ENCODE measurements at places on chromosomes 5 and 9.

- DNase-seq, result no peak
- no peaks in the 10 kb centered on the region for H3K27me3 ChIP-seq
- H3K27ac ChIP-seq, result no peak overlapping the region
- H3K4me1 ChIP-seq, result no peaks in the 10 kb centered on the region
Measured at GRCh38 chr9:130159057-130159456, 13.1 kb upstream of the NCS1 start.

DNA sequence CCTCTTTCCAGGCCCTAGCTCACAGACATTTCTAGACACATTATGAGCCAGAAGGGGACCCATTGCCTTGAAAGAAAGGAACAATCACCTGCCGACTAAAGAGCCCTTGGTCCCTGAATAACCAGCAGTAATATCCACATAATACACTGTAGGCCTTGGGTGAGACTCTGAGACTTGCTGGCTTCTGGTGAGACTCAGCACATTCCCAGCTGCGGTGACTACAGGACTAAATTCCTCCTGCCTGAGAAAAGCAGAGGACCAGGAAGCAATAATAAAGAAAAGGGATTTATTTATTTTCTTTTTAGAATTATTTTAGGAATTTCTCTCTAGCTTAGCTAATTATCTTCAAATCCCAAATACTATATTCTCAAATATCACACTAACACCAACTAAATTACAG is 87.8 kb upstream of the RGS7BP start:
- H3K27ac ChIP-seq, result no peak overlapping the region
- no peak overlapping the region for H3K4me3 ChIP-seq
- DNase-seq, result no peak

- H3K36me3 ChIP-seq, result no peaks in the 10 kb centered on the region
- H3K4me3 ChIP-seq, result no peak overlapping the region
Measured at GRCh38 chr5:21910731-21911130, 942.4 kb downstream of the CDH12 start.

GRCh38 chr5:133950821-133951612 is 17.4 kb downstream of the C5orf15 start:
- no peak overlapping the region for H3K4me3 ChIP-seq
- H3K27ac ChIP-seq, result no peak overlapping the region
- no peaks in the 10 kb centered on the region for H3K36me3 ChIP-seq
- DNase-seq, result no peak
- H3K4me1 ChIP-seq, result no peaks in the 10 kb centered on the region

DNA sequence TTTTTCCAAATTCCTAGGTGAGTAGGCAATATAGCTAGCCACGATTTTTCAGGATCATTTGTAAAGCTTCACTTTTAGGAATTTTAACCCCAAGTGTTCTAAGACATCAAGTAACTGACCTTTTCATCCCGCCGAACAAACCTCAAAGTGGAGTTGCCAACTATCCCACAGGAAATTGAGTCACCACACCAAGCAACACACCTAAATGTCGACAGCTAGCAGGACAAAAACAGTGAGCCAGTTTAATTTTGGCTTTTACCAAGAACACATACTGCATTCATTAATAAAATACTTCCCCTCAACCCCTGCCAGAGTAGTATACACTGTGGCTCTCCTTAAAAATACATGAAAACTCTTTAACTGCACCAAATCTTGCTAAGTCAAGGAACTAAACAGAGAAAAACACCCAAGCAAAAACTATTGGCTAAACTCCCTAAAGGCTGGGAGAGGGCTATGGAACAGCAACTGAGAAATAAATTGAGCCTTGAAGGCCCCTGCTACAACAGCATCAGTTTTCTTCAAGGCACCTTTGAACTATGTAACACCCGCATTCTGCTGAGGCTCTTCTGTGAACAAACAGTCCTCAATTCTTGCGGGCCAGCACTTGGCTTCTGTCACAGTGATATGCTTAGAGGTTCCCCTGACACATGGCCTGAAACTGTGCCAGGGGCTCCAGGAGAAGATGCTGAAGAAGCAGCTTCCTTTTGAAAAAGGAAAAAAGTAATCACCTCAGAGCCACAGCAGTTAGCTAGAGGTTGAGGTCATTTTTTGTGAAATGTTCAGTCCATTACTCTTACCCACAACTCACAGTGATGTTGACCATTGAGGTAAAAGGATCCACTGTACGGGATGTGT is 459.6 kb downstream of the RAB3C start:
- H3K4me1 ChIP-seq, result no peaks in the 10 kb centered on the region
- no peak for DNase-seq
- no peak overlapping the region for H3K4me3 ChIP-seq
- no peak overlapping the region for H3K27ac ChIP-seq
- H3K27me3 ChIP-seq, result no peaks in the 10 kb centered on the region

- DNase-seq, result no peak
- no peaks in the 10 kb centered on the region for H3K27me3 ChIP-seq
- no peak overlapping the region for H3K4me3 ChIP-seq
- no peaks in the 10 kb centered on the region for H3K36me3 ChIP-seq
- no peak overlapping the region for H3K27ac ChIP-seq
- no peaks in the 10 kb centered on the region for H3K4me1 ChIP-seq
Measured at GRCh38 chr5:131019601-131020315, 145.3 kb downstream of the HINT1 start.

- no peak overlapping the region for H3K27ac ChIP-seq
- no peak overlapping the region for H3K4me3 ChIP-seq
- H3K27me3 ChIP-seq, result no peaks in the 10 kb centered on the region
- peaks cover 2% of the 10 kb centered on the region for H3K4me1 ChIP-seq
Measured at GRCh38 chr9:9326749-9327148, 1286.1 kb downstream of the PTPRD start.

DNA sequence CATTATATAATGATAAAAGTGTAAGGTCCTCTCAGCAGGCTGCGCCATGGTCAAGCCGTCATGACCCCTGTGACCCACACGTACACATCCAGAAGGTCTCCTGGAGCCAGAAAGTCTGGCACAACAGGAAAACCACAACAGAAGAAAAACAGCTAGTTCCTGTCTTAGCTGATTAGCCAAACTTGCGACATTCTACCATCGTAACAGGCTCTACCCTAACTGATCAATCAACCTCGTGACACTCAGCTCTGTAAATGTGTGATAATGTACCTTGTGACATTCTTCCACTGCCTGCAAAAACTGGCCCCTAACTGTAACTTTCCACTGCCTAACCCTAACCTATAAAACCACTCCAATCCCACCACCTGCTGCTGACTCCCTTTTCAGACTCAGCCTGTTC is 316.4 kb upstream of the TUSC1 start:
- no peak for DNase-seq
- no peaks in the 10 kb centered on the region for H3K4me1 ChIP-seq
- H3K36me3 ChIP-seq, result no peaks in the 10 kb centered on the region
- H3K27ac ChIP-seq, result no peak overlapping the region
- no peaks in the 10 kb centered on the region for H3K27me3 ChIP-seq

DNA sequence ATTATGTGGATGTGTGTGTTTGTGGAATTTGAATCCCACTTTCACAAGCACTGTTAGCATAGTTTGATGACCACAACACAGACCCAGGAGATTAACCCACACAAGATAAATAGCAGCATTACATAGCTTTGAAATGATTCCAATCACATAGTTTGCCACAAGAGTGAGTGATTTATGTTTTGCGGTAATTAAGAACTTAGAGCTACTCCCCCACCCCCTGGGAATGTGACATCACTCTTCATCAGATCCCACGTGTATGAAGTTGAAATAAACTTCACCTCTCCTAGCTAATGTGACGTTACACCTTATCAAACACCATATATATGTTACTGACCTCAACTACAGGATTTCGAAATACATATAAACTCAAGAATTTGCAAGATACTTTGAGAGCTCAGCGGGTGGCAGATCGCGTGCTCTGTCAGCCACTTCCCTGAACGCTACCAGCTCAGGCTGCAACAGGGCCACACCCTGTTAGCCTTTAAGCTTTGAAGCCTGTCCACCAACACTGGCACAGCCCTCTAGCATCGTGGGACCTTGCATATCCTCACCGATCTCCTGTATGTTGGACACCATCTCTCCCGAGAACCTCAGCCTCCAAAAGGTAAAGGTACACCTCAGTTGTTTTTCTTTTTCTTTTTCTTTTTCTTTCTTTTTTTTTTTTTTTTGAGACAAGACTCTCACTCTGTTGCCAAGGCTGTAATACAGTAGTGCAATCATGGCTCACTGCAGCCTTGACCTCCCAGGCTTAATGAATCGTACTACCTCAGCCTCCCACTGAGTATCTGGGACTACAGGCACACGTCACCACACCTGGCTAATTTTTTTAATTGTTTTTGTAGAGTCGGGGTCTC is 1.7 kb upstream of the AGTPBP1 start:
- no peaks in the 10 kb centered on the region for H3K27me3 ChIP-seq
- DNase-seq, result peak; percentile 23
- H3K4me1 ChIP-seq, result no peaks in the 10 kb centered on the region
- H3K36me3 ChIP-seq, result no peaks in the 10 kb centered on the region
- H3K4me3 ChIP-seq, result no peak overlapping the region
- no peak overlapping the region for H3K27ac ChIP-seq

DNA sequence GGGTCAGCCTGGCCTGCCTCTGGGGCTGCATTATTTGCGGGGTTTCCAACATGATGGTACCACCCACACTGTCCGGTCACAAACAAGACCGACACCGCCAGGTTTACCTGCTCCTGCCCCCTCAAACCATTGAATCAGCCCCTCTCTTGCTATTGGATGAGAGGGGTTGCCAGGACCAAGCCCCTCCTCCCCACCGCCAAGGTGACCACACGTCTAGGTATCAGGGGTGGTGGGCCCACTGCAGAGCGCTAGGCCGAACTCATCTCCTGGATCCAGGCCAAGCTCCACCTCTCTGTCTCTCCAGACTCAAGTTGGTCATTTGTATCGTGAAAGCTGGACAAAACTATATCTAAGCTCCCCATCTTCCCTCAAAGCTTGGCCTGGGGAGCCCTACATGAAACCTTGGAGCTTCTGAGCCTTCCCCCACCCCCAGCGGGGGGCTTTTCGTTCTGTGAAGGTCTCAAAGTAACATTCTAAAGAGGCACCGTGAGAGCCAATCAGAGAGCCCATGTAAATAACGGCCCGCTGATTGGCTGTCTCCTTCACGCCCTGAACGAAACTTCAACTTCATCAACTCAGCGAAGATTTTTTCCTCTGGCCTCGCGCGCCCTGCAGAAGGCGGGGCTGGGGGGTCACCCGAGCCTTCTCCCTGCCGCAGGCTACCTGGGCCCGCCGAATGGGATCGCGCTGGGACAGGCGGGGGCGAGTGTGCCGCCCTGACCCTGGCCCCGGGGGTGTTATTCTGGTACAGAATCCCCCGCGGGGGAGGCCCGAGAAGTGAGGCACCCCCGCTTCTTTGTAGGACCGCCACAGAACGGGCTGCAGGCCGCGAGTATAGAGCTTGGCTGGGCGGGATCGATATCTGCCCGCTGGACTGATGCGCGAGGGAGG is 49.6 kb upstream of the PSD2 start:
- H3K27me3 ChIP-seq, result peaks cover 6% of the 10 kb centered on the region
- peak; percentile 98 for DNase-seq
- no peaks in the 10 kb centered on the region for H3K36me3 ChIP-seq
- peak overlapping the region; percentile 75 for H3K27ac ChIP-seq

DNA sequence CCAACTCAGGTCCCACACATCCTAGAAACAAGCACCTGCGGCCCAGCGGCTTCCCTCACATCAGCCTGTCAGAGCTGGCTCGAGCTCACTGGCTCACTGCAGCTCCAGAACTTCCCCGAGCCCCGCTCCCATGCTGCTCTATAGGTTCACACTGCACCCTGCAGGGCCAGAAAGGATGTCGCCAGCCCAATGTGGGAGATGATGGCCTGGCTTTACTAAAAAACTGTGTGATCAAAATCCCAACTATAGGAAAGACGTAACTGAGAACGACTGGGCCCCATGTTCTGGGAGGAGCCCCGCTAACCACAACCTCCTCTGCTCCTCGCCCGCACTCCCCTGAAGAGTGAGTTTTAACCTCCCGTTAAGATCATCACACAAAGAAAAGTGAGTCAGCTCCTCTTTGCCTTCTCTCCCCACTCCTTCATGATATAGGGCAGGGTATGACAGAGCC is 4.6 kb downstream of the SURF4 start:
- H3K36me3 ChIP-seq, result peaks cover 9% of the 10 kb centered on the region
- H3K27ac ChIP-seq, result no peak overlapping the region
- no peak for DNase-seq
- no peaks in the 10 kb centered on the region for H3K27me3 ChIP-seq
- H3K4me3 ChIP-seq, result no peak overlapping the region

GRCh38 chr9:14147738-14148137 is 166.2 kb downstream of the NFIB start:
- no peaks in the 10 kb centered on the region for H3K36me3 ChIP-seq
- no peak overlapping the region for H3K4me3 ChIP-seq
- H3K4me1 ChIP-seq, result no peaks in the 10 kb centered on the region
- no peaks in the 10 kb centered on the region for H3K27me3 ChIP-seq
- DNase-seq, result no peak

DNA sequence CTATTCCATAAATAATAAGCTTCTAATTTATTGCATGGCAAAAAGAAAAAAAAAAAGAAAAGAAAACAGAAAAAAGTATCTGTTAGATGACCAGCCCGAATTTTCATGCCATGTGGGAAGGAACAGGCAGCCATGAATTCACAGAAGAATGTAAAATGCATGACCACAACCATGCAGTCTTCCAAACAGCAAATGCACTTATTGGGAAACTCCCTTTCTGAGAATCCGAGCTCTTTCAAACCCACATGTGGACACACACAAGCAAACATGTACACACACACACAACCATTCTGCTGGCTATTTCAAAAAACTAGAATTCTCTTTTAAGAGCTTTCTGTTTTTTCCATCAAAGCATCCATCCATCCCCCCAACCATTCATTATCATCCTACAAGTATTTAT is 236.1 kb downstream of the DNAH5 start:
- no peak overlapping the region for H3K4me3 ChIP-seq
- no peaks in the 10 kb centered on the region for H3K27me3 ChIP-seq
- no peaks in the 10 kb centered on the region for H3K4me1 ChIP-seq

DNA sequence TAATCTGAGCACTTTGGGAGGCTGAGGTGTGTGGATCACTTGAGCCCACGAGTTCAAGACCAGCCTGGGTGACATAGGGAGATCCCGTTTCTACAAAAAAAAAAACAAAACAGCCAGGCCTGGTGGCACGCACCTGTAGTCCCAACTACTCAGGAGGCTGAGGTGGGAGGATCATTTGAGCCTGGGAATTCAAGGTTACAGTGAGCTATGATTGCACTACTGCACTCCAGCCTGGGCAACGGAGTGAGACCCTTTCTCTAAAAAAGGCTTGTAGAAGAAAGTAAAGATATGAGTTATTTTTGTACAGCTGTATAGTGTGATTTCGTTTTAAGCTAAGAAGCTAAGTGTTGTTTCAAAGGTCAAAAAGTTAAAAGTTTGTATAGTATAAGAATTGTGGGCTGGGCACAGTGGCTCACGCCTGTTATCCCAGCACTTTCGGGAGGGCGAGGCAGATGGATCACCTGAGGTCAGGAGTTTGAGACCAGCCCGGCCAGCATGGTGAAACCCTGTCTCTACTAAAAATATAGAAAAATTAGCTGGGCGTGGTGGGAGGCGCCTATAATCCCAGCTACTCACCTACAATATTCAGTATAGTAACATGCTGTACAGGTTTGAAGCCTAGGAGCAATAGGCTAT is 18.8 kb downstream of the UBE2R2 start:
- no peaks in the 10 kb centered on the region for H3K27me3 ChIP-seq
- DNase-seq, result no peak
- H3K36me3 ChIP-seq, result no peaks in the 10 kb centered on the region
- H3K4me1 ChIP-seq, result no peaks in the 10 kb centered on the region
- no peak overlapping the region for H3K4me3 ChIP-seq
- H3K27ac ChIP-seq, result no peak overlapping the region

GRCh38 chr5:145848854-145849253 is 13.7 kb upstream of the PRELID2 start:
- H3K27me3 ChIP-seq, result no peaks in the 10 kb centered on the region
- no peaks in the 10 kb centered on the region for H3K36me3 ChIP-seq
- H3K27ac ChIP-seq, result no peak overlapping the region
- H3K4me3 ChIP-seq, result no peak overlapping the region
- no peak for DNase-seq

Data from mesendoderm (in vitro differentiated cells).